IPS DF 6.9 (cell line): ENCODE measurements at places on chromosomes 12 and 14.

GRCh38 chr14:72599579-72600470 is 294.1 kb downstream of the DPF3 start:
- DNase-seq: no peak

GRCh38 chr12:24853588-24853987 is 95.3 kb downstream of the BCAT1 start:
- DNase-seq: no peak

GRCh38 chr14:53495846-53496343 is 342.8 kb upstream of the DDHD1 start:
- no peak for DNase-seq

DNA sequence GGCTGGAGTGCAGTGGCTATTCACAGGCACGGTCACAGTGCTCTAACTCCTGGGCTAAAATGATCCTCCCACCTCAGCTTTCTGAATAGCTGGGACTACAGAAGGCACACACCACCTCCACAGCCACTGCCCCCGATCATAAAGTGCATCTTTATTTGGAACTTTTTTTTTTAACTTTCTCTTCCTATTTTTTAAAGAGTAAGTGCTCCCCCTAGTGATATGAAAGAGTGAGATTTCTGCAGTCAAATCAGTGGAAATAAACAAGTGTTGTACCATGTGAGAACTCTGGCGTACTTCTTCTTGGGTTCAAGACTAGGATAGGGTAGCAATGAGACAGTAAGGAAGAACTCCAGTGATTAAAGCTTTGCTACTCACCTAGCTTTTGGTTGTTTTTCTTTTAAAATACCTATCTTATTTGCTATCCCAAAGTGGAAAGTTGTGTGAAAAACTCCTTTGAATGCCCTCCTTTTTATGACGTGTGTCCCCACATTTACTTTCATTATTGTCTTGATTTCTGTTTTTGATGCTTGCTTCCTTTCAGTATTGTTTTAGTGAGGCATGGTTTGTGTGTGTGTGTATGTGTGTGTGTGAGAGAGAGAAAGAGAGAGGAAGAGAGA is 6.6 kb downstream of the PPP4R4 start:
- DNase-seq: no peak
